ENCODE measurements at places on chromosomes 6 and 20.

- no peak for DNase-seq
Measured at GRCh38 chr6:36217188-36217587, 20.6 kb downstream of the BRPF3 start.

GRCh38 chr6:169906688-169907418 lies 155.4 kb downstream of the ERMARD start:
- DNase-seq: no peak

- no peak for DNase-seq
Measured at GRCh38 chr20:2103461-2104153, 2.0 kb downstream of the STK35 start.

- no peak for DNase-seq
Measured at GRCh38 chr6:43304361-43304760, 4.3 kb downstream of the CRIP3 start.

DNA sequence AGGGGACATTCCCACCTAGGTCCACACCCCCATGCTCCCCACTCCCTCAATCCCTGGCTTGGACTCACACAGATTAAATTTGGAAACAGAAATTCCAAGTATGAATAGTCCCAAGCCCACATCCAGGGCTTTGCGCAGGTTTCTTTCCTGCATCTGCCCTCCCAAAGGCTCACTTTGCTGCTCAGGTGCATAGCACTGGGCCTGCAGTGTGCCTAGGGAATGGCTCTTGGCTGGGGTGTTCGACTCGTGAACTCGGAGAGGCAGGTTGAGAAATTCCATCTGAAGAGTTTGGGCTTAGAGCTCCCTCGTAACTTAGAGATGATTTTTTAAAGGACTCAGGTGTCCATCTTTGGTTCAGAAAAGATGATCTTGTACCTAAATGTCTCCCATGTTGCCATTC lies 14.8 kb upstream of the SF3B5 start:
- no peak for DNase-seq

DNA sequence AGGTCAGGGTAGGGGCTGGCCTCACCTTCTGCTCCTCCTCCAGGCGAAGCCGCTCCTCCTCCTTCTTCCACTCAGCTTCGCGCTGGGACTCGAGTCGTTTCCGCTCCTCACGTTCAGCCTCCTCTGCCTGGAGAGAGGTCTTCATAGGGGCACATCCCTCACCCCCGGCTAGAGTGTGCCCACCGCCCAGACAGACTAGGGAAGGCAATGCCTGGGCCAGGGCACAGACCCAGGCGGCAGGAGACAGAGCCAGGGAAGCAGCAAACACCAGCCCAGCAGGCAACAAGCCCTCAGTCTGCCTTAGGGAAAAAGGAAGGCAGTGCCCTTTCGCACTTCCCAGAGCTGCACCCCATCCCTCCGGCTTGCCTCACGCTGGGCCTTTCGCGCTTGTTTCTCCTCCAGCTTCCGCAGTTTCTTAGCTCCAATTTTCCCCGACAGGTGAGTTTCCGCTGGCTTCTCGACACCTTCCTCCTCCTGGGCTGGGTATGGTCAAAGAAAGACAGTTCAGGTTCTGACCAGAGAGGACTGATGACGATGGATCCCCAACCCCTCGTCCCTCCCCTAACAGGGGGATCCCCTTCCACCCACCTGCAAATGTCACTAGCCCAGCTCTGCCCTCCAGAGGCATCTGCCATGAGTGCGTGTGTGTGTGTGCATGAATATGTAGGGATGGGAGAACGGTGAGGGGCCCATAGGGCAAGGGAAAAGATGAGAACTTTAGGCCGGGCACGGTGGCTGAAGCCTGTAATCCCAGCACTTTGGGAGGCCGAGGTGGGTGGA lies 4.3 kb downstream of the DDRGK1 start:
- no peak for DNase-seq

- DNase-seq: no peak
Measured at GRCh38 chr20:24242763-24243162, 226.7 kb upstream of the SYNDIG1 start.

GRCh38 chr6:38632490-38632889 lies 7.2 kb downstream of the BTBD9 start:
- DNase-seq: no peak

DNA sequence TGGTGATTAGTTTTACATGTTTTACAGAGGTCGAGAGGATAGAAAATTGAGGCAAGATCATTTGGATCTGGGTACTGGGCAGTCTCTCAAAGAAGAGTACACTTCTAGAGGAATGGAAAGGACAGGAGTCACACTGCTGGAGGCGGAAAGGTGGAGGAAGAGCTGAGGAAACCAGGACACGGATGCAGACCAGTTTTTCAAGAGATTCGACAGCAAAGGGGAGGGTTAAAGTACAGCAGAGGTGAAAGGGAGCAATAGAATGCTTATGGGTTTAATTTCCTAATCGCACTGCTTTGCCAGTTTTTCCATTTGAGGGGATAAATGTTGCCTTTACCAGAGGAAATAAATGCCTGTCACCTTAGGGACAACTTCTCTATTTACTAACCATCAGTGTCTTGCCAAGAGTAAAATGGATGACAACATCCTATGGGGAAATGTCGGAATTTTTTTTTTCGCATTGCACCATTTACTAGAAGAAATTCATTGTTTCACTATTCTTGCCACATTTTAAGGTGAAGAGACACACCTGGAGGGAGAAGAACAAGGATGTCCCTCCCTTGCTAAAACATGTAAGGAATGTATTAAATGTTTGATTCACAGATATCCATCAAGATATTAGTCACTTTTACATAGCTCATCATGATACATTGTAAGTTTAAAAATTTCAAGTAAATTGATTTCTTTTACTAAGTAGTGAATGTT lies 226.6 kb downstream of the COL12A1 start:
- DNase-seq: no peak

- no peak for DNase-seq
Measured at GRCh38 chr6:166900956-166901607, 55.3 kb downstream of the RNASET2 start.

DNA sequence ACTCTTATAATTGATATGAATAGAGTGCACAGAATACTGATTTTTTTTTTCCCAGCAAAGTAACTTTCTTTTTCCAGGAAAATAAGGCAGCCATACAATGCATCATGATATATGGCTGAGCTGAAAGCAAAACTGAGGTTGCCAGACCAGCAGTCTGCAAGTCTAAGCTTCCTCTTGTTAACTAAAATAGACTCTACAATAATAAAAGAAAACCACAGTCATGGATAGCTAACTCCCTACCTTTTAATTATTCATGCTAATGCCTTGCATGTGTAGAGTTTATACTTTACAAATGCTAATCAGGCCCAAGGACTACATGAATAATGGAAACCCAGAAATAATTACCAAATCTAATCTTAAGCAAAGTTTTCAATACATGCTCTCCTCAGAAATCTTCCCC lies 47.4 kb downstream of the MAP7 start:
- no peak for DNase-seq

DNA sequence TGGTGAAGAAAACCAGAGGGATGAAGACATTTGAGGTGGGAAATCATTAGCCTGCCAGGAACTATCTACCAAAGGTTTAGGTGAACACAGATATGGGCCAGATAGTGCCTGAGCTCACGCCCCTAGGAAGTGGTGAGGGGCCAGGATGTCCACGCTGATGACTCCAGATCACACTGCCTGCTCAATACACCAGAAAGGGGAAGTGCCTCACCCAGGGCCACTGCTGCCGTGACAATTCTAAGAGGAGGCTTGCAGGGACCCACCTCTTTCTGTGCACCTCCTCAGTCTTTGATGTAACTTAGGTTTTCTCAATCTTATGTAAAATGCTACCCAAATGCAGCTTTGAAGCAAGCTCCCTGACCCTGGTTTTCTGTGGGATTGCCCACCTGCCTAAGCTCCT lies 5.4 kb upstream of the RAB44 start:
- no peak for DNase-seq

DNA sequence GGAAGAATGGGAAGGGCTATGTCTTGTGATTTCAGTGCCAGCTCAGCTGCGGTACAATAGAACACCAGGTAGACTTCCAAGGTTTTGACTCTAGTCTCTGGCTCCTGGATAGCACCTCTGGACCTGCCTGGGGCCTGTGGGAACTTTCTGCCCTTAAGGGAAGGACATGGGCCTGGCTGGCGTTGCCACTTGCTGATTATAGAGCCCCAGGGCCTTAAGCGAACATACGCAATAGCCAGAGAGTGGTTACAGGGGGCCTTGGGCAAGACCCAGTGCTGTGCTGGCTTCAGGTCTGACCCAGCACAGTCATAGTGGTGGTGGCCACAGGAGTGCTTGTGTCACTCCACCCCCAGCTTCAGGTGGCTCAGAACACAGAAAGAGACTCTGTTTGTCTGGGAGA lies 131.1 kb upstream of the COL21A1 start:
- no peak for DNase-seq

GRCh38 chr6:122404444-122404843 lies 5.0 kb downstream of the HSF2 start:
- no peak for DNase-seq

DNA sequence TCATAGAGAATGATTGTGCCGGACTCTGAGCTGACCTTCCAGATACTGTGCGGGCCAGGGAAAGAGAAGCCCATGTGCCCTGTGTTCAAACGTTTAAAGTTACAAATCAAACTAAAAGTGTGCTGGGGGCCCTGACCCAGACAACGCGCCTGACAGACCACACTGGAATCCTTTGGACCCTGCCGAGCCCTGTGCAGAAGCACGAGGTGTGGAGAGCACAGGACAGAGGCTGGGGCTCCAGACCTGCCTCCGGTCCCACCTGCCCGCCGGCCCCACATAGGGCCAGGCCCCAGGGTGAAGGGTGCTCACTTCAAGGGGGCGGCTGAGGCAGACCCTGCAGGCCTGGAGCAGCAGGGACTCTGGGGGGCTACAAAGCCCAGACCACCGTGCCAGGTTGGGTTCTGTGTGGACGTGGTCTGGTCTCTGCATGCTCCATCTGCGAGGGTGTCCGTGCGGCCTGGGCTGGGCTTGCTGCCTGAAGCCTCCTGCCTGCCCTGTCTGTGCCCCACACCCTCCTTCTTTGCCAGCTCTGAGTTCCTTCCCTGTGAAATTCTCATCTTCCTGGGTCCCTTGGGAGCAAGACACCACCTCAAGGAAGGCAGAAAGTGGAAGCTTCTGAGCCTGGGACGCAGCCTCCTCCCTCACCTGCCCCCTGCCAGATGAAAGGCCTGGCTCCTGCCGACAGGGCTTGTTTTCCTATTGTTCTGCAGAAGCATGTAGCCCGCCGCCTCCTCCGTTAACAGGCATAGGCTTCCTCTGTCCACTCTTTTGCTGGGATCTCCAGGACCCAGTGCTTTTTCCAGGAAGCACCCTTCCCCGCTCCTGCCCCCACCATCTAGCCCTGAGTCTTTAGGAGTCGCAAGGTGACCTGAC lies 186.2 kb downstream of the ERMARD start:
- DNase-seq: no peak

DNA sequence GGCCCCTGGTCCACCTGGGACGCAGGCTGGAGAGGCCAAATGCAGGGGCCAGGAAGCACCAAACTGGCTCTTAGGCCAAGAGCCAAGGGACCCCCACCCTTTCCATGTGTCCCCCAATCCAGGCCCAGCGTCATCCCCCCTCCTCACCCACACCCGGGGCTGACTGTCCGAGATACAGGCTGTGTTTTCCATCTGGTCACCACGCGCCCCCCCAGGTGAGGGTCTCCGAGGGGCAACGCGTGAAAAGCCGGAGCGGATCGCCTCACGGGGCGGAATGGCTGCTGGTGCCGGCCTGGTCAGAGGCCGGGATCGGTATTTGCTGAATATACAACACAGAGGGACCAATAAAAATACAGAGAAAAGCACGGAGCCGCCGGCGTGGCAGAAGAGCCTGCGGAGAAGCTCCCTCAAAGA lies 5.2 kb upstream of the ABHD16B start:
- no peak for DNase-seq

DNA sequence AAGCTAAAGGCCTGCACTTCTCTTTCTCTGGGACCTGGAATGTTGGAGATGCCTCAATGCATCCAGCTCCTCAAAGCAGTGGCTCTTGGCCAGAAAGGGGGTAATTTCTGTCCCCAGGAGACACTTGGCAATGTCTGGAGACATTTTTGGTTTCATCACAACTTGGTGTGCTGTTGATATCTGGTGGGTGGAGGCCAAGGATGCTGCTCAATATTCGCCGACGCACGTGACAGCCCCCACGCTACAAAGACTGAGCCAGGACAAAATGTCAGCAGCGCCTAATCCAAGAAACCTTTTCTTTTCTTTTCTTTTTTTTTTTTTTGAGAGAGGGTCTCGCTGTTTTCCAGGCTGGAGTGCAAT lies 79.8 kb downstream of the SULF2 start:
- no peak for DNase-seq

DNA sequence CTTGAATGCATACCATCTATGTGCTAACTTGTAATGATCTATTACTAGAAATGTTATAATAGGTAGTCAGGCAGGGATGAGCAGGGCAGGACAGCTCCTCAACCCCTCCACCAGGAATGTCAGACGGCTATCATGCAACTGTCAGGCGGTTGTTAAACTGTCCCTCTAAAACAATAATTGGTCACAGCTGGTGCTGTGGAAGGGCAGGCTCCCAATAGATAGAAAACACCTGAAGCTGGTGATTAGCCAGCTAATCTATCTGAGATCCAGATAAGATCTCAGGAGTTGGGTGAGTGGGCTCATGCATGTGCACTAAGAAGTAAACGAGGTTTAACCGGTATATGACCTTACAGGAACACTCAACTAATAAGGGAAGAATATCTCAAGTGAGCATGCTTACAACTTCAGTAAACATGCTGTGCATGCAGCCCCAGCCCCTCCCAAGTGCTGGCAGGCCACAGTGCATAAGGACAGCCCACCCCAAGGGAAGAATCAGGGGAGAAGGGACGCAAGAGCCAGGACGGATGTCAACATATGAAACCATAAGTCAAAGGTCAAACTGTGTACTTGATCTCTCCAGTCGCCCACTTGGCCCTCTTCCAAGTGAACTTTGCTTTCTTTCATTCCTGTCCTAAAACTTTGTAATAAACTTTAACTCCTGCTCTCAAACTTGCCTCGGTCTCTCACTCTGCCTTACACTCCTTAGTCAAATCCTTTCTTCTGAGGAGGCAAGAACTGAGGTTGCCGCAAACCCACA lies 566.2 kb upstream of the NRSN1 start:
- DNase-seq: no peak

DNA sequence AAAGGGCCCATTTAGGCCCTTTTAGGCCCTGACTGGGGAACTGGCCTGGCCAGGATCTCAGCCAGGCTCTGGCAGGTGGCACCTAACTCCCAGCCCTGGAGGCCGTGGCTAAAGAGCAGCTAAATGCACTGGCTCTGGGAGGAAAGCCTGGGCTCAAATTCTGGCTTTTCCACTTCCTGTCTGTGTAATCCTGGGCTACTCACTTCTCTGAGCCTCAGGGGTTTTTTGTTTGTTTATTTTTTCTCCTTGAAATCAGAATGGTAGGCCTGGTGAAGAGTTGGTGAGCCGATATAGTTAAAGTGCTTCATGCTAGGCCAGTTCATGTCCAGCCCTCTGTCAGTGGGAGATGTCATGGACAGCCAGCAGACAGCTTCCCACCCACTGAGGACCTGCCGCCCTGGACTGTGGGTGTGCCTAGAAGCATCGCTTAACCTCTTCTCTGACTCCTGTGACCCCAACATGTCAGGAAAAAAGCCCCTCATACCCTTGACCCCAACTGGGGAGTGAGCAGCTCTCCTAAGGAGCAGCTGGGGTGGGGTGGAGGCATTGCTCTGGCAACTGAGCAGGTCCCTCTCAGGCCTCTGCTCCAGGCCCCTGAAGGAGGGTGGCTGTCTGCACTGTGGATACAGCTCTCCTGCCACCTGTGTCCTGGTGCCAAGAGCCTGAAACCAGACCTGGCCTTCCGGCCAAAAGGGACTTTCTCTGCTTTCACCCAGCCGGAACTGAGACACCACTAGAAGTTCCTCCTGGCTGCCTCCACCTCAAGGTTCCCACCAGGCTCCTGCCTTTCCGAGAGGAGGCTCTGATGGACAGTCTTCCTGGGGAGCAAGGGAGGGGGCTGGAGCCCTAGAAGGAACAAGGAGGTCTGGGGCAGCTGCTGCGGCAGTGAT lies 57.2 kb upstream of the MYL9 start:
- no peak for DNase-seq
